Kidney tubule cell (primary cell): ENCODE measurements at places on chromosomes 16 and 17.

DNA sequence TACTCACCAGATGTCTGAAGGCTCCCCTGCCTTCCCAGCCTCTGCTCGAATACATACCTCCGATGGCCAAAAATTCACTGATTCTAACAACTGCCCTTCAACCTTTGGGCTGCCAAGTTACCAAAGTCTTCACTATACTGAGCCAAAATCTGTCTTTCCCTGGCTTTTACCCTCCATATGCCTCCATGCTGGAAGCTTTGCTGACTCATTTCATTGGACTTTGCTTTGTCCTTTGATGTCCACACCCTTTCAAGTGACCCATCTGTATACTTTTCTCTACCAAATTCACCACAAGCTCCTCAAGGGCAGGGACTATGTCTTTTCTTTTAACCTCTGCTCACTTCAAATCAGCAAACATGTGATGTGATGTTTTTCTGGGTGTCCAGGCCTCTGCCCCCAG, 21.0 kb upstream of the MTMR4 start:
- peak; percentile 42 for DNase-seq

DNA sequence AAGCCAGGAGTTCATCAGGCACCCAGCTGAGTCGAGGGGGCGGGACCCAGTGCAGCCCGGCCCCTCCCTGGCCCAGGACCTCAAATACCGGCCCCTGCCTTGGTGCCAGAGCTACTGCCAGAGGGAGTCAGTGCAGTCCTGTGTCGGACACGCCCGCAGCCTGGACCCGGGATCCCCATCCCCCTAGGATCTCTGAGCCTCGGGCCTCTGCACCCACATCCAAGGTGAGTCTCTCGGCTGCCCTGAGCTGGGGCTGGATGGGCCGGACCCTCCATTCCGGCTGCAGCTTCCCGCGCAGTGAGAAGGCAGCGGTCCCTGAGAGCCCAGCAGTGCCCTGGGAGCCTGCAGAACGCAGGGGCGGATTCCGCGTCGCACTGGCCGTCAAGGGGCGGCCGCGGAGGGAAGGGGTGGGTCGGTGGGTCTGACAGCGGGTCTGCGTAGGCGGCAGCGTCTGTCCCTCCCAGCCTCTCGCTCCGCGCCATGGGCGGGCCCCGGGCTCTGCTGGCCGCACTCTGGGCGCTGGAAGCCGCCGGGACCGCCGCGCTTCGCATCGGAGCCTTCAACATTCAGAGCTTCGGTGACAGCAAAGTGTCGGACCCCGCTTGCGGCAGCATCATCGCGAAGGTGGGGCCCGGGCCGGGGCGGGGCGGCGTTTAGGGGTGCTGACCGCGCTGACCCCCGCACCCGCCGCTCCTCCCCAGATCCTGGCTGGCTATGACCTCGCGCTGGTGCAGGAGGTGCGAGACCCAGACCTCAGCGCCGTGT, at the start of gene DNASE1L2:
DNASE1L2 (plus strand) TSS at position 108 of the 765 bp plus-strand sequence; CDS start at position 481, 373 bp downstream.
- DNase-seq: no peak

GRCh38 chr17:27403480-27404005, 52.7 kb upstream of the KSR1 start:
- DNase-seq: no peak

DNA sequence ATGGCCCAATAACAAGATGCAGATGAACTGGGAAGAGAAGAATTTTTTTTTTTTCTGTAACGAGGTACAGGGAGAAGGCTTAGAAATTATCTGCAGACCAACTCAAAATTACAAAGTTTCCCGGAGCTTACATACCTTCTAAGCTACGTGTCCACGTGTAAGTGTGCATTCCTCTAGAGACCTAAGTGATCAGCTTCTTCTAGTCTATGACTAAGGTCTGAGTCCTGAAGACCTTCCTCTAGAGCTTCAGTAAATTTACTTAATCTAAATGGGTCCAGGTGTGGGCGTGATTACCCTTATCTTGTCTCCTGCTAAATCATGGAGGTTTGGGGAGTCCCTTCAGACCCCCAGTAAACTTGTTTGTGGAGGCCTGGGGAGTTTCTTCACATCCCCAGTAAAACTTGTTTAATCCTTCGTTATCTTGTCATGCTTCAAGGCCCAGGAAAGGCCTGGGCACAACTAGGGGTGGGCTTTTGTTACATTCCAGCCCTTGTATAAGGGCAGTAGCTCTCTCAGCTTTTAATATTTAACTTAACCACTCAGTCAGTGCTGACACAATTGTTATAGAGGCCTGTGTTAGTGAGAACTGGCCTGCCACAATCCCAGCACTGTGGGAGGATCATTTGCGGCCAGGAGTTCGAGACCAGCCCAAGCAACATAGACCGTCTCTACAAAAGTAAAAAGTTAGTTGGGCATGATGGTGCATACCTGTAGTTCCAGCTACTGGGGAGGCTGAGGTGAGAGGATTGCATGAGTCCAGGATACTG, 342.3 kb downstream of the SNX29 start:
- DNase-seq: peak; percentile 94

DNA sequence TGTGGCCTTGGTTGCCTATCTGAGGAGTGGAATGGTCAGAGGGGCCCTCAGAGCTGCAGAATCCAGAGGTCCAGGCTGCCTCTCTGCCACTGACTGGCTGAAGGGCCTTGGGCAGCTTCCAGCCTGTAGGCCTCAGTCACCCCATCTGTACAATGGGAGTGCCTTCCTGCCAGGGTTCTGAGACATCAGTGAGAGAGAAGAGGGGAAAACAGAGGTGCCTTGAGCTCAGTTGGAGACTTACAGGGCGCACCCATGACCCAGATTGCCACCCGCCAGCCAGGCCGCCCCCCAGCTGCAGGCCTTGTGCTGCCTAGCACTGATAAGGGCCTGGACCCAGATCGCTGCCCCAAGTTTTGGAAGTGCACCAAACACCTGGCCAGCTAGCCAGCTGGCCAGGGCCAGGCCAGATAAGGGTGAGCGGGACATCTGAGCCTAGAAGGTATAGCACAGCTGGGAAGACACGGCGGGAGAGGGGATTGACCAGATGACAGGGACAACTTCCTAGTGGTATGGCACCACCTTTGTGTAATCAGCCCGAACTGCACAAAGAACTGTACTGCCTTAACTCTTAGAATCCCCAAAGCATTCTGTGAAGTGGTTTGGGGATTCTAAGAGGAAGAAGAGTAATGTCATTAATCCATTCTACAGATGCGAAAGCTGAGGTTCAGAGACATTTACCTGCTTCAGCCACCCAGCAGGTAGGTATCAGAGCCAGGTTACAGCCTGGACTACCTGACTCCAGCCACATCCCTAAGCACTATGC, 1.4 kb downstream of the SLC4A1 start:
- no peak for DNase-seq

GRCh38 chr17:79831265-79832217, 7.7 kb downstream of the CBX4 start:
- peak; percentile 37 for DNase-seq

DNA sequence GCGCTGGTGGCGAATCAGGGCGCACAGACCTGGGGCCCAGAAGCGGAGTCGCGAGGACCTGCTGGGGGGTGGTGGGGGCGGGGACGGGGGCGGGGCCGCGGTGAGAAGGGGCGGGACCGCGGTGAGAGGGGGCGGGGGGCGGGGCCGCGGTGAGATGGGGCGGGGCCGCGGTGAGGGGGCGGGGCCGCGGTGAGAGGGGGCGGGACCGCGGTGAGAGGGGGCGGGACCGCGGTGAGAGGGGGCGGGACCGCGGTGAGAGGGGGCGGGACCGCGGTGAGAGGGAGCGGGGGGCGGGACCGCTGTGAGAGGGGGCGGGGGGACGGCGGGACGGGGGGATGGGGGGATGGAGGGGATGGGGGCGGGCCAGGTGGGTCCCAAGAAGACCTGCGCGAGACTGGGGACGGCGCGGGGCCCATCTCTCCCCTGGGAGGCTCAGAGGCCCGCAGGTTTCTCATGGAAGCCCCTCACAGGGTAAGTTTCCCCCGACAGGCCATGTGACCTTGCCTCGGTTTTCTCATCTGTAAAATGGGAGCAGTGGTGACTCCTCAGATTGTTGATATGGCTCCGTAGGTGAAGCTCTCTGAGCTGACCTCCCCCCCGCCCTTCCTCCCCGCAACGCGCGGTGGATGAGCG, 28.6 kb upstream of the DBNDD1 start:
- no peak for DNase-seq

- DNase-seq: no peak
Observed at GRCh38 chr16:31168848-31169247, 11.1 kb upstream of the FUS start.

- DNase-seq: no peak
Observed at GRCh38 chr17:47914306-47914948, 18.4 kb downstream of the SP2 start.

- DNase-seq: no peak
Observed at GRCh38 chr16:69511651-69512050, 54.1 kb upstream of the NFAT5 start.

DNA sequence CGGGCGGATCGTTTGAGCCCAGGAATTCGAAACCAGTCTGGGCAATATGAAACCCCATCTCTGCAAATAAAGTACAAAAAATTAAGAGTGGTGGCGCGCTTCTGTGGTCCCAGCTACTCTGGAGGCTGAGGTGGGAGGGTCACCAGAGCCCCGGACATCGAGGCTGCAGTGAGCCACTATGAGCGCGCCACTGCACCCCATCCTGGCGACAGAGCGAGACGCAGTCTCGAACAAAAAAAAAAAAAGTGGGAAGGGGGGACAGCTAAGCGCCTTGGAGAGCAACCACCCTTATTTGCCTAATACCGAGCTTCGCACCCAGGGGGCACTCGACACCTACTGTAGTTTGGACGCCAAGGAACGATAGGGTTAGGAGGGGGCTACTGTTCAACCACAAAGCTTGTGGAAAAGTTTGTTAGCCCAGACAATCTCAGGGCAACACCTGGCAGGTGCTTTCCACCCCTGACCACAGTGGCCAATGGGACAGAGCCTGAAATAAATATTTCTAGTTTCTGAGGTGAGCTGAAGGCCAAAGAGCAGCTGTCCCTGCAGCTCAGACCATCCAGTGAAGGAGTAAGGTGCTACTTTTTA, 847 bp upstream of the PSMC3IP start:
- peak; percentile 60 for DNase-seq

GRCh38 chr16:58306327-58306726, 11.5 kb upstream of the PRSS54 start:
- peak; percentile 33 for DNase-seq

DNA sequence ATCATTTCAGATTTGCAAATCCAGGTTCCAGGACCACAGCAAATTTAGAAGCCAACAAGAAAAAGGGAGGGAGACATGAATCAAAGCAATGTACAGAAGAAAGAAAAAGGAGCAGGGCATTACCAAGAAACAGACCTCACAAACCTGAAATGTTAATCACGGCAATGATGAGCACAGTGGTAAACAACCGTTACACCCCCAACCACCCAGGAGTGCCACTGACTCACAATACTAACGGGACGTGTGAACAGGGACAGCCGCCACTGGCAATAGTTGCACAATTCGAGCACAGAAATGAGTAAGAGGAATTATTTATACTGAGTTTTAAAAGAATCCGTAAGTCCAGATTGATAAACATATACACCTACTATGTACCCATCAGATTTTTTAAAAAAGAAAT, 13.8 kb downstream of the USP22 start:
- DNase-seq: peak; percentile 42

DNA sequence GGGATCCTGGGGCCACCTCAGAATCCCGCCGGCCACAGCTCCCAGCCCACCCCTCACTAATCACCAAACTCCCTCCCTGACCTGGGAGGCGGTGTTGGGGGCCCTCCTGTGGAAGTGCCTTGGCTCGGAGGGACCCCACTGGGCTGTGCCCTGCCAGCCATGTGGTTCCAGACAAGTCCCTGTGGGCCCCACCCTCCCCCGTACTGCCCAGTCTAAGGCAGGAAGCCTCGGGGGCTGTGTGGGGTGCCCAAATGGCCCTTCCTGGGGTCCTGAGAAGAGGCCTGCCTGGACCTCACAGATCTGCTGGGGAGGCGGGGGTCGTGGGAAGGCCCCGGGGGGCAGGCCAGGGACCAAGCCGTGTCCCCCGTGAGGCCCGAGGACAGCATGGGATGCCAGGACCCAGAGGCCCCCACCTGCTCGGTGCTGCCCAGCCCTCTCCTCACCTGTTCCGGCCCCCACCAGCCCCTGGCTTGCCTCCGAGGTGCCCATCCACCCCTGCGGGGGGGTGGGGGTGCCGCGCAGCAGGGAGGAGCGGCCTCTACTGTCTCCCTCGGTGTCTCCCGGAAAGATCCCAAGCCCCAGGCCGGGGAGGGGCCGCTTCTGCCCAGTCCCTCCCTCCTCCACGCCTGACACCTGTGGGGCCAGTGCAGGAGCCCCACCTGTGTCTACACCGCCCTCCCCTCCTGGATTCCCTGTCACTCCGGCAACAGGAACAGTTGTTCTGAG, 9.3 kb upstream of the KREMEN2 start:
- DNase-seq: no peak

DNA sequence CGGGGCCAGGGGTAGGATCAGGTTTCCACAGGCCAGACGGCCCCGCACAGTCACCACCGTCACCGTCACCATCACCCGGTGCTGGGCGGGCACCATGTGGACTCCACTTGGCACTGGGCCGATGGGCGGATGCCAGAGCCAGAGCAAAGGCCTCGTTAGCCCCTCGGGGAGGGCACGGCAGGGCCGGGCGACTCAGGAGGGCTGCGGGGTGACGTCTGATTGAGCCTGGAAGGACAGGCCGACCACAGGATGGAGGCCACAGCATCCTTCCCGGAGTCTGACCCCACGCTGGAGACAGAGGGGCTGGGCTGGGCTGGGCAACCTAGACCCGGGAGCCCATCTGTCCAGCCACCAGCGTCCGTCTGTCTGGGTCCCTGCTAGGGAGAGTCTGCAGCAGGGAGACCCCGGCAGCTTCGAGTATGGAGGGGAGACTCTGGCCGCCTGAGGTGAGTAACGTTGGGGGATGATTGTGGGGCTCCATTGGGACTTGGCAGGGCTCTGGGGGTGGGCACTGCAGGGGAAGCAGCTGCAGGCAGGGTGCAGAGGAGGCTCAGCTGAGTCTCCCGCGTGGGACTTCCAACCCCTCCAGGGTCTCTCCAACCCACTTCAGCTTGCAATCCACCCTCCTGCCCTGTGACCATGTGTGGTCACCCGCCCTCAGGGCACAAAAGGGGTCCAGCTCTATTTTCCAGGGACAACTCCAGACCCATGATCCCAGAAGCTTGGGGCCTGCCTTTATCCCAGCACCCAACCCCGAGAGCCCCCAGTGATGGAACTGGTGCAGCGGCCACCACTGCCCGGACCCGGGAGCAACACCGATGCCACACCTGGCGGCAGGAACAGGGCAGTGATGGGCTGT, 22.6 kb downstream of the SLC25A10 start:
- no peak for DNase-seq

- peak; percentile 68 for DNase-seq
Observed at GRCh38 chr16:10521681-10522274, 58.6 kb downstream of the EMP2 start.

- DNase-seq: no peak
Observed at GRCh38 chr16:89506113-89506504, 2.1 kb upstream of the SPG7 start.

DNA sequence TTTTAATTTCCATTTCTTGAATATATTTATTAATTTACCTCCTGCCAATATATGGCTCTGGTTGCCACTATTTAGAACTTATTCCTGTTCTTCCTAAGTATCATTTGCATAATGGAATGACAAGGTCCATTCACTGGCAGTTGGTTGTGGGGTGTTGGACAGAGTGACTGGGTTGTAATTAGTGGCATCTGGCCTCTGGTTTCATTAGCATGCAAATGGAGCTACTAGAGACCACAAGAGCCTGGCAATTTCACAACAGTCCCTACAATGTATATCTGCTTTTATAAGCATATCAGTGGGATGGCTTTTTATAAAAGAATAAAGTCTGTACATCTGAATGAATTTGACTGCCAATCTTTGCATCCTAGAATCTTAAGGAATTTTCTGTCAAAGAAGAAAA, 1030.9 kb upstream of the CDH8 start:
- DNase-seq: no peak
